Activated T-cell treated with anti-CD3 and anti-CD28 coated beads, Interleukin-2, amount 50 U/mL, for 4 hours (primary cell): ENCODE measurements at places on chromosomes 6 and 20.

GRCh38 chr20:41889126-41889843 is 271.1 kb upstream of the CHD6 start:
- no peak for DNase-seq

GRCh38 chr20:61053889-61054288 is 198.2 kb upstream of the CDH4 start:
- no peak for DNase-seq

- DNase-seq, result no peak
These were observed 11.1 kb downstream of the BTN2A1 start for GRCh38 chr6:26468829-26469228.

- no peak for DNase-seq
These were observed 78.0 kb downstream of the PPP1R14C start for GRCh38 chr6:150220634-150221551.

GRCh38 chr6:26193467-26194328 is 106.5 kb downstream of the HFE start:
- no peak for DNase-seq

DNA sequence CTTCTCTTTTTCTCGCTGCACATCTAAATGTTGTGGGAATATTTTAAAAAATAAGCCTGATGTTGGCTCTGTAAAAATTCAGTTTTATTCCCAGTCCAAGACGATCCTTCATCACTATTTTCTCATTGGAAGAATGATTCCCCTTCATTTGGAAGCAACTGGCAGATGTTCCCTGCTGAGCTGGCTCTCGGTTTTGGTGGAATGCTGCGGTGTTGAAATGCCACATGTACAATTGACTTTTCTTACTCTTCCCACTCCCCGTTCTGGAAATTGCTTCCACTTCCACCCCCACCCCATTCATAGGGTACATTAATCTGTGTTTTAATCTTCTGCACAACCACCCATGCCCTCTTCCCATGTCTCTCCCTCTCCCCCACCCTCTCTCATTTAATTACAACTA is 496.3 kb upstream of the MAP3K7 start:
- no peak for DNase-seq
